ENCODE measurements at places on chromosomes 2 and 18.

DNA sequence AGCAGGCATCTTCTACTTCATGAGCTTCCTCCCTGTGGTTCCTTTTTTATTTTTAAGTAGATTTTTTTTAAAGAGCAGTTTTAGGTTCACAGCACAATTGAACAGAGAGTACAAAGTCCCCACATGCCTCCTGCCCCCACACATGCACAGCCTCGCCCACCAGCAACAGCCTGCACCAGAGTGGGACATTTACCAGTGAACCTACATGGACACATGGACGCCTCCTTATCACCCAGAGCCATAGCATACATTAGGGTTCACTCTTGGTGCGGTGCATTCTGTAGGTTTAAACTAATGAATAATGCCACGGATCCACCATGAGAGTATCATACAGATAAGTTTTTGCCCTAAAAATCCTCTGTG is 40.9 kb downstream of the HS1BP3 start:
- DNase-seq = no peak

- DNase-seq = no peak
Measured at GRCh38 chr2:120177973-120178372, 45.2 kb downstream of the TMEM185B start.

- DNase-seq = no peak
Measured at GRCh38 chr2:80573950-80574349, 269.4 kb upstream of the LRRTM1 start.

GRCh38 chr18:13067966-13068365 is 76.8 kb downstream of the CEP192 start:
- no peak for DNase-seq

- DNase-seq = no peak
Measured at GRCh38 chr2:170940066-170940465, 11.0 kb downstream of the GORASP2 start.

DNA sequence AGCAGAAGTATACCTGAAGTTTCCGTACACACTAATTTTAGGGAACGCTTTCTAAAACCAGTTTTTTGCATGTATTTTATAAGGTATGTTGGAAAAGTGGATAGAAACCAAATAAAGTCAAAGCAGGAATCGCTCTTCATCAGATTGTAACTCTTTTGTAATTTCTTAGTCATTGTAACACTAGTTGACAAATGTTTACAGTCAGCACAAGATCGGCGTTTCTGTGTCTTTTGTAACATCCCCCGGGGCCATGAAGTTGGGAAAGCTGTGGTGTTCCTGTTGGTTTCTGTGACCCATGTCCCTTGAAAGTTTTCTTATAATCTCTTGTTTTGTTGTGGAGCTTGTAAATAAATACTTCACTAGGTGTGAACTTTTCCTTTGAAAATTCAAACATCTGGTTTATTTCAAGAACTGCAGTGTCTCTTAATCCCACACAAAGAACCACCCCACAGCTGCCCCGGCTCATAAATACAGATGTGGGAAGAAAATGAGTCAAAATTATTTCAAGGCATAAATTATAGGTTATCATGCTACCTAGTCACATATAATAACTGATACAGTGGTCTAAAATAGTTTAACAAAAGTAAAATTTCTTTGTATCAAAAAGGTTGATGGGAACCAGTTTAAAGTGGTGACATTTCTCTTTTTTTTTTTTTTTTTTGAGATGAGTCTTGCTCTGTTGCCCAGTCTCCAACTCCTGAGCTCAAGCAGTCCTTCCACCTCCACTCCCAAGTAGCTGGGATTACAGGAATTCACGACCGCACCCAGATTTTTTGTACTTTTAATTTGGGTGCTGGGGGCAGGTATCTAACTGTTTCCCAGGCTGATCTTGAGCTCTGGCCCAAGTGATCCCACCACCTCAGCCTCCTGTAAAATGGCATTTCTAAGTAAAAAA is 751 bp upstream of the NMI start:
- DNase-seq = no peak

- DNase-seq = no peak
Measured at GRCh38 chr2:109299536-109299935, 170.5 kb downstream of the SH3RF3 start.

- no peak for DNase-seq
Measured at GRCh38 chr2:154704991-154705390, 6.5 kb downstream of the KCNJ3 start.

Measured in effector memory CD4-positive, alpha-beta T cell (primary cell).